Activated T-helper 2 cell treated with anti-CD3 and anti-CD28 coated beads, Interferon-gamma antibody, Interleukin-2, Interleukin-4, amounts not matched to agents 10 μg/mL and 5 μg/mL and 100 μg/mL, durations not matched to agents 14 hours and 24 hours and 36 hours (primary cell): ENCODE measurements at places on chromosomes 6 and 20.

DNA sequence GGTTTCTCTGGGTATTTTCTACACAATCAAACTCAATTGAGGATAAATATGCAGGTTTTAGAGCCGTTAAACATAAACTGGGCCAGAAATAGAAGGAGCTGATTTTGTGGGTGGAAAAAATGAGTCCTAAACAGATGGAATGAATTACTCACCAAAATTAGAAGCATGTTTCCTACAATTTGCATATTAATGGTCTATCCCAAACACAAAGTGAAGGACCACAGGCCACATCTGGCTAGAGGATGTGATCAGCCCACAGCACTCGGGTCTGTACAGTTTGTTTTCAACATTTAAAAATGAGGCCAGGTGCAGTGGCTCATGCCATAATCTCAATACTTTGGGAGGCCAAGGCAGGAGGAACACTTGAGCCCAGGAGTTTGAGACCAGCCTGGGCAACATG is 296.3 kb downstream of the PREX1 start:
- DNase-seq: no peak

DNA sequence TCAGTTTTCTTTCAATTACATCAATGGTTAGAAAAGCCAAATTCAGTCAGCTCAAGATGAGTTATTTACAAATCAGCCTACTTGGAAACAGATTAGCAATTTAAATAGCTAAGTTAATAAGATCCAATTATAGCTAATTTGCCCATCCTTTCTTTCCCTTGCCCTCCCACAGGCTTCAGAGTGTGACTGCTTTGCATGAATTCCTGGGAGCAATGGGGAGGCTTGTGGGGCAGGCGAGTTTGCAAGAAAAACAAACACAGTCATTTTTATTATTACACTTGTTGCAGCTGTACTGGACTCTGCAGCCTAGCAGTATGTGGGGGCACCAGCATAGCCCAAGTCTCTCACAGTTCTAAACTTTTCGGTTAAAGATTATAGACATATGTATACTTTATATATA is 219.0 kb downstream of the NKAIN2 start:
- no peak for DNase-seq

DNA sequence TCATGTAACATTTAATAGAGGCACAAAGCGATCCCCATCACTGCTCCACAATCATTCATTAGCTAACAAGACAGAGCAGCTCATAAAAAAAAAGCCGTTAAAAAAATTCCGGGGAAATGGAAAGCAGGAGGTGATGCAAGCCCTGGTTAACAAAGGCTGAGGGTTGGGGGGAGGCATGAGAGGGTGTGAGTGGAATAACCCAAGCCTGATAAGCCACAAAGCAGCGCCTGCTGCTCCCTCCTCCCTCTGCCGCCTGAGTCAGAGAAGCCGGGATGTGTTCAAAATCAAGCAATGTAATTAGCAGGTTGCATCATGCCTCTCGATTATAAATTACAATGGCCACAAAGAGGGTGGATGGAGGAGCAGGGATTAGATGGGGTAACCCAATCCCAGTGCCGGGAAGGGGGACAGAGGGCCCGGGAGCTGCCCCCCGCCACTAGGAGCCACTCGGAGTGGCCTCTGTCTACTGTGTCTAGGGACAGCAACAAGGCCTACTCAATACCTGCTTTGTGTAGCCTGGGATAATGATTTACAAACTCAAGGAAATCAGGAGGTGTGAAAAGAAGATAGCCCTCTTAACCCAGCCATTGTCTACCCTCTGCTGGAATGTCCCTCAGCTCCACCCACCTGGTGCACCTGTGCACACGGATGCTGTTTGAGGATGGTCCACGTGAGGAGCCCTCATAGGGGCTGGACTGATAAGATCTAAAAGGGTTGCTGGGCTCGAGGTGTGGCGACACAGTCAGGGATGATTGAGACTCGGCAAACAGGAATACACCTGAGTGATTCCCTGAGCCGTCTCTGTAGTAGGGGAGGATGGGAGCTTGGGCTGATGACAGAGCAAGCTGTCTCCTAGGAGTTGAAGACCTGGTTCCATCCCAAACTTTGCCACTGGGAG is 156.9 kb downstream of the VEGFA start:
- no peak for DNase-seq

GRCh38 chr6:4707011-4707410 is 69.2 kb upstream of the CDYL start:
- DNase-seq: no peak

DNA sequence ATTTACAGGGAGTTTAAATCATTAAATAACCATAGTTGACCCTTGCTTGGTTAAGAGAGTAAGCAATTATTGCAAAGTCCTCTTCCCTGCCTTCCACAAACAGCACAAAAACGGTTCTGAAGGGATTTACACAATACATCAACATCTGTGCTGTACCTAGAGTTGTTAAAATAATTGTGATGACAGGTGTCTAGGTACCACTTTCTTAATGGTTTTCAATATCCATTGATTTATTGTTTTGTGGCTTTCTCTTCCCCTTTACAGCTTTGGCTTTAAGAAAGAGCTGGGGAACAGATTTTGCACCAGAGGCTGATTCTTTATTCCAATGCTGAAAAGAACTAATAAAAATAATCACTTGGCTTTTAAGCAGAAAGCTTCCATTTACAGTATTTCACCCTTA is 598 bp upstream of the SOX4 start:
- no peak for DNase-seq

DNA sequence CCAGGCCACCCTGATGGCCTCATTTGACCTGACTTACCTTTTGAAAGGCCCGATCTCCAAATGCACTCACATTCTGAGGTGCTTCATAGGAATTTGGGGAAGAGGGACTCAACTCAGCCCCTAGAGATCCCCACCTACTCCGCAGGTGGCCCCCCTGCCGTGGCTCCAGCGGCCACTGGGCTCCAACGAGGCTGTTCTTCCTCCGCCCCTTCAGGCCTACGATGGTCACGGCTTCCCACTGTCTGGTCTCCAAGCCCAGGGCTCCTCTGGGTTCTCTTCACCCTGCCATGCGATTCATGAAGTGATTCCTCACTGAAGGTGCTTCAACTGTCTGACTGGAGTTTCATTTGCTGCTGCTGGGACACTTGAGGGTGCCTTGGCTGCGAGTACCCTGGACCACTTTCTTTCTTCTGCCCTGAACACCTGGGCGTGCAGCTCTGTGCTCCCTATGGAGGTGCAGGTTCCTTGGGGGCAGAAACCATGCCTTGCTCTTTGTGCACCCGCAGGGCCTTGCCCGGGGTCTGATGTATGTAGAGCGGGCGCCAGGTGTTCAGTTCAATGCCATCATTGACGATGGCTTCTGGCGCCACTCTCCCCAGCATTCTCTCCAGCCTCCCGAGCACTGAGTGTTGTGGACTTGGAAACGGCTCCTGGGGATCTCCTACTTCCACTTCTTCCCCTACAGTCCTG is 10.0 kb upstream of the DUSP22 start:
- no peak for DNase-seq

GRCh38 chr6:97923249-97923648 is 640.2 kb upstream of the MMS22L start:
- DNase-seq: no peak

- DNase-seq: no peak
Observed at GRCh38 chr6:11439017-11439420, 98.5 kb upstream of the TMEM170B start.

DNA sequence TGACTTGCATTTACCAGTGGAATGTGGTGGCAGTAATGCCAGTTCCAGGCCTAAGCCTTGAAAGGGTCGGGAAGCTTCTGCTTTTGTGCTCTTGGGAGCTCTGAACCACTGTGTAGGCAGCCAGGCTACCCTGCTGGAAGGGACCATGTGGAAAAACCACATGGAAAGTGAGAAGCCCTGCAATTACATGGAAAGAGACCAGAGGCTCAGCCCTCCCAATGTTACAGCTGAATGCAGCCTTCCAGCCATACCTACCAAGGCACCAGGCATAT is 14.9 kb upstream of the KCNB1 start:
- DNase-seq: no peak

GRCh38 chr6:112909781-112910180 is 562.7 kb downstream of the RFPL4B start:
- DNase-seq: no peak

DNA sequence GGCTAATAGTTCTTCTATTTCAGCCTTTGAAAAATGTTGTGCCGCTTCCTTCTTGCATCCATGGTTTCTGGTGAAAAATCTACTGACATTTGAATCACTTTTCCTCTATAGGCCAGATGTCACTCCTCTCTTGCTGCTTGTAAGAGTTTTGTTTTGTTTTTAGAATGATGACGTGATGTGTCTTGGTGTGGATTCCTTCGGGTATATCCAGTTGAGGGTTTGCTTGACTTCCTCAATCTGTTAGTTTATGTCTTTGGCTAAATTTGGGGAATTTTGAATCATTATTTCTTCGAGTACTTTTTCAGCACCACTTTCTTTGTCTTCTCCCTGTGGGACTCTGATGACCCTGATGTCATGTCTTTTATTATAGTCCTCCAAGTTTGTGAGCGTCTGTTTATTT is 175.5 kb downstream of the MYLK4 start:
- no peak for DNase-seq

DNA sequence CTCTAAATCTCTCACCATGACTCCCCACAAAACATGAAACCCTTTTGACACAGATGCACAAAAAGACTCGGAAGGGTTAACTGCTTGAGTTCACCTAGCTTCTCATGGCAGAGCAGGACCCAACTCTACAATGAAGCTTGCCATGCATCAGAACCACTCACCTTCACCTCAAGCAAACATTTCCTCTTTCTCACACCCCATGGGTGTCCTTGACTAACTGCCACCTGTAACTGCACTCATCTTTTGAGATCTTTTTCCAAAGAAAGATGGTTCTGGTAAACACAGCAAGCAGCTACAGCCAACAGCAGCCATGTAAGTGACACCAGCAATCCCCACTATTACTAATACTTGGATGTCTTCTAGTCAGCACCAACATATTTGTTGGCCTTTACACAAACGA is 76.5 kb downstream of the EFHC1 start:
- DNase-seq: no peak

DNA sequence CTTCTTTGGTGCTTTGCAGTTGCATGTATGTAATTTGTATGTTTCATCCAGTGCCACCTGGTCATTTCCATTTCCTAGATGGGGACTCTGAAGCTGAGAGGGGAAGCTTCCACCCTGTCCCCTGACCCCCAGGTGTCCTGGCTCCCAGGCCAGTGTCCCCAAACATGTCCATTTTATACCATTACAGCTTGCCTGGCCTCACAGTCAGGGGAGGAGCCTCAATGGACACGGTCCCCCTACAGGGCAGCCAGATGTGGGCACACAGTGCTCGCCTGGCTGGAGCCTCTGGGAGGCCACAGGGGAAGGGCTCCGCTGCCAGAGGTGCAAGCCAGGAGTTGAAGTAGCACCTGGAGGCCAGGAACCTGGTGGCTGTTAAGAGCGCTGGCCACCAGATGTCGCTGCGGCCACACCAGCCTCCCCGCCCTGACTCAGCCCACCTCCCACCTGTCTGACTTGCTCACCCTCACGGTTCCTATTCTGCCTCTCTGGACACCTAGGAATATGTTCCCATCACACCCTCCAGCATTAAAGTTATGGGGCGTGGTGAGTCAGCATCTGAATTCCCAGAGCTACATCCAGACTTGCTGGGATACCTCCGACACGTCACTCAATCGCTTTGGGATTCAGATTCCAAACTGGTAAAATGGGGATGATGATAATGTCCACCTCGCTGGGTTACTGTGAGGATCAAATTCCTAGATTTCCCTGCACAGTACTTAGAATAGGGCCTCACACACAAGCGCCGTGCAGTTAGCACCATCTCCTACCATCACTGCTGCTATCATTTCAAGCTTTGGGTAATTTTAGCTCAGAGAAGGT is 107.4 kb downstream of the SULF2 start:
- peak; percentile 42 for DNase-seq

- no peak for DNase-seq
Observed at GRCh38 chr6:10535193-10535592, 14.0 kb downstream of the GCNT2 start.

DNA sequence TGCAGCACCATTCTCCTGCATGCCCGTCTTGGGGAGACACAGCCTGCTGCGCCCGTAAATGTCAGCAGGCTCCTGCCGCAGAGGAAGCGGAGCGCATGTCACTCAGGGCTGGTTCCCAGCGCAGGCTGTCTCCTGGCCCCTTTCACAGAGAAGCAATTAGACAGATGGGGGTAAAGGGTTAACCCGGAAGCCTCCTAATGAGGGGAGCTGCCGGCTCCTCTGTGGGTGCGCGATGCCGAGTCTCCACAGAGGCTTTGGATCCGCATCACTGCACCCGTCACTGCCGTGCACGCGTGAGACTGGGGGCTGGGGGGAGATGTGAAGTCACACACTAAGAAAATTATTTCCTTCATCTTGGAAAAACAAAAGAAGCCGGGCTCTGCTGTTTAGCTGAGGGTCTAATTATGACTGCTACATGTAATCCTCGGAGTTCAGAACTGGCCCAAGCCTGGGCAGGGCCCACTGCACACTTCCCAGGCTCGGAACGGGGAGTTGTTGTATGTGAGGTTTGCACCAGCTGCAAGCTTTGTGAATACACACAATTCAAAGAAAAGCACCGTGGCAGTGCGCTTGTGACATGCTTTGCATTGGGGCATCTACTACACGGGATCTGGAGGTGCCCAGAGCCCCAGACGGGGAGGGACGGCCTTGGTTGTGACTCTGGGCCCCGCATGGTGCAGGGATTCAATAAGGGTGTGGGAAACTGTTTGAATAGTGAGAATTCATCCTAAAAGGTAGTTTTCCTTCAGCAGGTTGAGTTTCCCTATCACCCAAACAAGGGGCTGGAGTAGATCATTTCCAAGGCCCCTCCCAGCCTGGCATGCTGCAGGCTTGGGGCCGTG is 331.6 kb downstream of the TAF4 start:
- DNase-seq: no peak

GRCh38 chr20:50202677-50203076 is 12.0 kb downstream of the CEBPB start:
- DNase-seq: no peak

- DNase-seq: no peak
Observed at GRCh38 chr20:45792317-45793118, 764 bp downstream of the DNTTIP1 start.
